ENCODE measurements at places on chromosomes 6 and 20.

DNA sequence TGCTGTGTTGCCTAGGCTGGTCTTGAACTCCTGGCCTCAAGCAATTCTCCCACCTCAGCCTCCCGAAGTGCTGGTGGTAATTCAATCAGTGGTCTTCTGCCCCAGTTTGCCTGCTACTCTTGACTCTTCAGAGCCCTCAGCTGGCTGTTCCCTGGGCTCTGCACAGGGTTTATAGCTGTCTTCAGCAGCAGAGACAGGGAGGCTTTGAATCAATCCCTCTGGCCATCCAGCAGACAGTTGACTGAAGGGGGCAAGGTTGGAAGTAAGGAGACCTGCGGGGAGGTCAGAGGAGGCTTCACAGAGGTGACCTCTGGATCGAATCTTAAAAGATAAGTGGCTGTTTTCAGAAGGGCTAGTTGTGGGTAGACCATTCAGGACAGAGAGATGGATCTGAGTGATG lies 26.0 kb upstream of the KIF3B start:
- DNase-seq: no peak

DNA sequence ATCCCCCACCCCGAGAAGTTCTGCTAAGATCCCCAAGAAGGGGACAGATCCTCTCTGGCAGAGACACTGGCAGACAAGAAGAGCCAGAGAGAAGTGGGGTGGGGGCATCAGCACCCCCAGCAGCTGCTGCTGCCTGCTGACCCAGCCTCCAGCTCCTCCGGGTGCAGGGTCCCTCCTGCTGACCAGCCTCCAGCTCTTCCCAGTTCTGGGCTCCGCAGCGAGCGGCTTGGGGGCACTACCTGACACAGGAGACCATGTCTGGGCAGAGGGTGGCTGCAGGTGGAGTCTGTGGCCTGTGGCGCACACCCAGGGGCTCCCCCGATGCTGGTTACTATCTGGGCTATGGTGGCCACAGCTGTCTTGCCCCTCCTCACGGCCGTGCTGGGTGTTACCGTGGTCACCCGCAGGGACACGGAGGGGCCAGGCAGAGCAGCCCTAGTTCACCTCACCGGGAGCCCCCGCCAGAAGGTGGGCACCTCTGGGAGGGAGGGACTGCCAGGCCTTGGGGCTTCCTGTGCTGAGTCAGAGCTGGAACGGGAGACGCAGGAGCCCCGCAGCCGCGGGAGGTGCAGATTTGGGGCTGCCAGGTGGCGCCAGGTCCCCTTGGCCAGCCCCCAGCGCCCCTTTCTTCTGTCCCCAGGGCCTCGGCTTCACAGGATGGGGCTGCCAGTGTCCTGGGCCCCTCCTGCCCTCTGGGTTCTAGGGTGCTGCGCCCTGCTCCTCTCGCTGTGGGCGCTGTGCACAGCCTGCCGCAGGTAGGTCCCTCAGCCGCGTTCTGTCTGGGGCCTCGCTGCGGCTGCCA lies 630 bp downstream of the LIME1 start:
- DNase-seq: peak; percentile 84

DNA sequence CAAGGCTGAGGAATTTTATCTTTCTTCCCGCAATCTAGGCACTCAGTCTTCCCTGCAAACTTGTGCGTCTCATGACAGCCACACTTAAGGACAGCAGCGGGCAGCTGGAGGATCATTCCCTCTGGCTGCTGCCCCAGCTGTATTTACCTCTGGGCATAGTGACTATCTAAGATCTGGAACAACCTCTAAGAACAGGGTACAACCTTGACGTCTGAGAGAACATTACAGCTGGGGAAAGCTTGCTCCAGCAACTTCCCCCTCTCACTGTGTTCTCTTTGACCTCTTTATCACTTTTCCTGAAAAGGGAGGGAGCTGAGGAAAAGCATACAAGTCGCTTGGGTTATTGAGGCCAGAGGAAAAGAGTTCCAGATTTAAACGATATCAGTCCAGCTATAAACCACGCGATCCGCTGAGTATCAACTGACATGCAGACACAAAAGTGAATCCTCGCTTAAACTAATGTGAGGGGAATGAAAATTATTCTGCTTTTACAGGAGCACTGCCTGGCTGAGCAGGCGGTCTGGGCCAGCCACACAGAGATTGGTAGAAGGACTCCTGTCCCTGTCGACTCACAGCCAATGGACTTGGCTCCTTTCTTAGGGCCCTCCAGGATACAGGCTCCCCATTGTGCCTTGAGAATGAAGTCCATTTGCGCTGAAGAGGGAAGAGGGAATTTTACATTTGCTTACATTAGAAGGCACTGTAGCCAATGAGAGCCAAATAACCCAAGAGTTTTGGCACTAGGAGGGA lies 153.3 kb downstream of the QRSL1 start:
- no peak for DNase-seq

DNA sequence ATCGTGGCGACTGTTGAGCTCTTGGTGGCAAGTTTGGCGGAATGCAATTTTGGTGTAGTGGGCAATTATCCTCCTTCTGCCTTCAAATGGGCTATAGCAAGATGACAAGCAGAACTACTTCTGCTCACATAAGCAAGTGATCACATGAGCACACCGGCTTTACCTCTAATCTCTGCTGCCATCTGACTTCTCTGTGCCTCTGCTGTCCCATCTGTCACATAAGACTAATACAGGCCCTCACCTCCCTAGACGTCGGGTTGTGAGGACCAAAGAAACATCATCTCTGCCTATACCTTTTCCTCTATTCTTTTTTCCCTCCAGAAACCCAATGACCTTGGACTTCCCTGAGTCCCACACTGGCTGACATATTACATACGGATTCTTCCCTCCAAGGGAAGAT lies 13.3 kb upstream of the WTAP start:
- DNase-seq: no peak

- no peak for DNase-seq
Observed at GRCh38 chr6:105748737-105749161, 337.4 kb upstream of the PRDM1 start.

GRCh38 chr20:10432079-10432478 lies 1.9 kb downstream of the MKKS start:
- no peak for DNase-seq

GRCh38 chr6:12158686-12159415 lies 131.3 kb upstream of the EDN1 start:
- DNase-seq: no peak

GRCh38 chr6:158233214-158233795 lies 65.2 kb downstream of the GTF2H5 start:
- DNase-seq: no peak

- DNase-seq: no peak
Observed at GRCh38 chr6:82957171-82957867, 108.3 kb downstream of the UBE3D start.

- peak; percentile 81 for DNase-seq
Observed at GRCh38 chr6:138692058-138692977, 81.3 kb upstream of the CCDC28A start.

GRCh38 chr6:112557435-112557834 lies 210.3 kb downstream of the RFPL4B start:
- no peak for DNase-seq

- peak; percentile 94 for DNase-seq
Observed at GRCh38 chr20:62740286-62741141, 31.9 kb downstream of the NTSR1 start.

DNA sequence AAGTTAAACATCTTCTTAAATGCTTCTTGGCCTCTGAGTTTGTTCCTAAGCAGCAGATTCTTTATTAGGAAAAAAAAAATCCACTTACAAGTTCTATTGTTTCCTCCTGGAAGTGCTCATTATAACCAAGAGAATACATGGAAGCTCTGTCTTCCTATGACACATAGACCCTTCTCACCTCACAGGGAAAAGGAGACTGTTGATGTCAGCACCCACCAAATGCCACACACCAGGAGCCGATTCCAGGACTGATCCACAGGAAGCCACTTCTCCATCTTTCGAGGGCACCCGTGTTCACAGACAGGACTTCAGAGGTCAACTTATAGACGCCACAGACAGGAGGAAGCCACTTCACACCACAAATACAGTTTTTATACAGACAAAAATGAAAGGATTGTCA lies 13.4 kb upstream of the BNIP5 start:
- no peak for DNase-seq

DNA sequence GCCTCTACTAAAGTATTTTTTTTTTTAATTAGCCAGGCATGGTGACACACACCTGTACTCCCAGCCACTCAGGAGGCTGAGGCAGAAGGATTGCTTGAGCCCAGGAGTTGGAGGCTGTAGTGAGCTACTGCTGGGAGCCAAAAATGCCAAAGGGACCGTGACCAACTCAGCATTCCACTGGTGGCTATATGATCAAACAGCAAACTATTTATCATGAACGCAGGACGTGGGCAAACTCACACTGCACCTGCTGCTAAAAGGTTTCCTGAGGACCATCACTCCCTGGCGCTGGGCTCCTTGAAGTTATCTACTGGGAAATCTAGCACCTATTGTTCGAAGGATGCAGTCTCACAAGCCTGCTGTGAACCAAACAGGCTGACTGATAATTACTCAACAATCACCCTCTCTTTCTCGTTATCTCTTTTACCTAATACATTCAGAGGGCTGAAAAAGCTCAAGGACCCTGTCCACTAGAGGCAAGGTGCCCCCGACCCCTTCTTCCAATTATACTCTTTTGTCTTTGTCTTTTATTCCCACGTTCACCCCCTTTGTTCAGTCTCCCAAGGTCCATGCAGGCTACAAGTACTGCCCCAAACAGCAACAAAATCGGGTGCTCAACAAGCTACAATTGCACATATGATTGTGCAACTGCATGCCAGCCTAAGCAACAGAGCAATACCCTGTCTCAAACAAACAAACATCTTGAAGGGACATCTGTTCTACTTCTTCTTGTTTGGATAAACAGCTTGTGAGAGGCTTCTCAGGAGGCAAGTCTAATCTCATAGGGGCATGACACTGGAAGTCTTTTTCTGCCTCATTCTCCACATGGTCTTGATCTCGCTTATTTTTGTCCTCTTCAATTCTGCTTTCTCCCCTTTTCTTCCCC lies 47.7 kb upstream of the PLN start:
- DNase-seq: no peak

DNA sequence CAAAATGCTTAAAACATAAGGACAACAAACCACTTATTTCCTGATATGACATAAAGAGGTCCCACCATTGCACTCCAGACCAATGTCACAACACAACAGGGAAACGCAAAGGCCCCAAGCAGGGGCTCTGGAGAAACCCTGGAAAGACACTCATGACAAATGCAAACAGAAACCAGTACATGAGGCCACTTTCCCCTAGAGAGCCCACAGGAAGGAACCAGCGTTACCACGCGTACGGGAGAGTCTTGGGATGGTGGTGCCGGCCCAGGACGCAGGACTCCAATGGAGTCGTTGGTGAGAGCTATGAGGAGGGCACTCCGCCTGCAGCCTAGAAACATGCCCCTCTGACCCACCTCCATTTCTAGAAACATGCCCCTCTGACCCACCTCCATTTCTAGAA lies 20.2 kb downstream of the GMEB2 start:
- no peak for DNase-seq

DNA sequence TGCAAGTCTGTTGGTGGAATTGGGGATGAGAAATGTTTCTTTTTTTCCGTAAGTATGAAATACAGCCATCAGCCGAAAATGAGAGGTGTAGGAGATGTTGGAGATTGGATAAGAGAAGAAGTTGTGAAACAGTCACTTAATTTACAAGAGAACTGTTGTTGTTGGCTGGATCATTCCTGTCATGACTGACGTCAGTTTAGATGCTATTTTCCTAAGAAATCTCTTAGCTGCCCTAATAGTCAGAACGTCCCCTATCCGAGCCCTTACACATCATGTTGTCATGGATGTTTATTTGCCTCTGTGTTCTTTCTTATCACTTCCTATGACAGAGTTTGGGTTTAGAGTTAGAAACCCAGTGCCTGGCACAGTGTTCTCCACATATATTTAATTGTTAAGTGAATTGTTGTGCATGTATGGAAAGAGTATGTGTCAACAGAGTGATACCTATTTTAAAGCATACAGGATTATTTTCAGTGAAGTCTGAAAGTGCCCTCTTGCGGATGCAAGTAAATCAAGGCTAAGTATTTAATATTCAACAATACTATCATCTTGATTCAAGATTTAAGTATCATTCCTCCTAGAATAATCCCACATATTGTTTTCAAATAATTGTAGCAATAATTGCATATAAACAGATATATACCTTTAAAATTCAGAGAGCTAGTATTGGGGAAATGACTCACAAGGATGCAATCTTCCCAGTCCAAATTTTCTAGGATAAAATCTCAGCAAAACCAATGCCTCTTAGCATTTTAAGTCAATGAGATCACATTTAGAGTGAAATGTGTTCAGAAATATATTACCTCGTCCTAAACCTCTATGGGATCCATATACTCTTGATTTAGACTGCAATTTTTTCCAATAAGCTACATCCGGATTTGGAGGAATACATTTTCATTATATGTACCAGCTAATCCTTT lies 309.9 kb upstream of the NOX3 start:
- DNase-seq: no peak

DNA sequence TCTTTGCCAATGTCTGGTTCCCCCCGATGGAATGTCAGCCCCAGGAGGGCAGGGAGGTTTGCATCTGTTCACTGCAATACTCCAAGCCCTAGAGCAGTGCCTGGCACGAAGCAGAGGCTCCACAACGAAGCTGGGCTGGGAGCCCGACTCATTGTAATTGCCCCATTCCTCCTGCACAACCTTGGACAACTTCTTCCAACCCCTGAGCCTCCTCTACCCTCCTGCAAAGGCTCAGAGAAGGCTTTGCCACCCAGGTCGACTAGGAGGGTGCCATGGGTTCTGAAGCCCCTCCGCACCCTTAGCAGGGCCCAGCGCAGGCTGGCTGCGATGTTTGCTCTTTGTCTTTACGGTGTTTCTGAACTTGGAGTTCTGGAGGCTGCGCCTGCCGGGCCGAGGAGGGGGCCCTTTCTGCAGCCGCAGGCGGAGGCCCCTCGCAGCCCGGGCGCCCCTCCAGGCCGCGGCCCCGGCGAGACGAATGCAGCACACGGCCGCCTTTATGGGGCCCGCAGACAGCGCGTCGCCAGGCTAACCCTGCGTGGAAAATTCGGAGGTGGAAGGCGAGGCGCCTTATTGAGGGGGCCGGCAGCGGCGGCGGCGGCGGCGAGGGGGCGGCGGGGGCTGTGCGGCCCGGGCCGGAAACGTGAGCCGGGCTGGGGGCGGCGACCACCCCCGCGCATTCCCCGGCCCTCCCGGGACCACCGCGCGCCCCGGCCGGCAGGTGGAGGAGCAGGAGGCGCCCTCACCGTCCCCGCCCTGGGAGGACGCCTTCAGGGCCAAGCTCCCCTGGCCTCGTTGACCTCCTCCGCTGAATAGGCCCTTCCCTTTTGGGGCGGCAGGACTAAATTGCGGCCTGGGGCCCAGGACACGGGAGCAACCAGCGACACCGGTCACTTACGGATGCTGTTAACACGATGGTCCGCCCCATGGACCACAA lies 27.0 kb downstream of the SNAI1 start:
- DNase-seq: no peak

GRCh38 chr6:43740961-43741764 lies 28.8 kb upstream of the VEGFA start:
- DNase-seq: peak; percentile 59

Data from activated effector memory CD4-positive, alpha-beta T cell treated with anti-CD3 and anti-CD28 coated beads, Interleukin-2, amount 50 U/mL, for 16 hours (primary cell).